ENCODE measurements at places on chromosomes 7 and 10.

- no peak for DNase-seq
These were observed 105.5 kb upstream of the CSTF2T start for GRCh38 chr10:51804866-51805265.

GRCh38 chr7:113159746-113160339, 41.5 kb upstream of the SMIM30 start:
- DNase-seq, result no peak

GRCh38 chr7:157241631-157242030, 95.2 kb upstream of the DNAJB6 start:
- no peak for DNase-seq

DNA sequence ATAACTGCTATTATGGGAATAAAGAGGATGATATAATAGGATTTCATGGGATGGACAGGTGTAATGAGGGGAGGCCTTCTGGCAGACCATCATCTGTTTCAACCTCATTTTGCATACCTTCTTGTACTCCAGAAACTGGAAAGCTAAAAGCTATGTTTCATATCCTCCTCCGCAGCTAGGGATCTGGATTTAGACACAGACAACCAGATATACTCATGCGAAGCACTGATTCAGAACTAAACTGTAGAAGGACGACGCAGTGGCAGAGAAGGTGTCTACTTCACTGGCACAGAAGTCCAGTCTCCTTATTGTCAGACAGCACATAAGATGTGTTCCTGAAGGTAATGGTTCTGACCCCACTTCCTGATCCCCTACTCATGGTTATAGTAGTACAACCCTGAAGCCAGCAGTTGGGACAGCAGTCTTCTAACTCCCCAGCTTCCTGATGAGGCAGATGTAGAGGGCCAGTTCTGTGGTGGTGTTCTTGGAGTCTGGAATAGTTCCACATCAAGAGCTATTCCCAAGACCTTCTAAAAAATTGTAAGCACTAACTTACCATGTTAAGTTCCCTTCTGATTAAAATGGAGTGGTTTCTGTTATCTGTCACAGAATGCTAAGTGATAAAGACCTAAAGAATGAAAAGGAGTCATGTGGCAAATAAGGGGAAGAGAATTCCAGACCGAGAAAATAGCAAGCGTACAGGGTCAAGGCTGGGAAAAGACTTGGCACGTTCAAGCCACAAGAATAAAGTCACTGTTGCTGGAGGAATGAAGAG, 550.3 kb downstream of the GRM8 start:
- DNase-seq, result no peak

DNA sequence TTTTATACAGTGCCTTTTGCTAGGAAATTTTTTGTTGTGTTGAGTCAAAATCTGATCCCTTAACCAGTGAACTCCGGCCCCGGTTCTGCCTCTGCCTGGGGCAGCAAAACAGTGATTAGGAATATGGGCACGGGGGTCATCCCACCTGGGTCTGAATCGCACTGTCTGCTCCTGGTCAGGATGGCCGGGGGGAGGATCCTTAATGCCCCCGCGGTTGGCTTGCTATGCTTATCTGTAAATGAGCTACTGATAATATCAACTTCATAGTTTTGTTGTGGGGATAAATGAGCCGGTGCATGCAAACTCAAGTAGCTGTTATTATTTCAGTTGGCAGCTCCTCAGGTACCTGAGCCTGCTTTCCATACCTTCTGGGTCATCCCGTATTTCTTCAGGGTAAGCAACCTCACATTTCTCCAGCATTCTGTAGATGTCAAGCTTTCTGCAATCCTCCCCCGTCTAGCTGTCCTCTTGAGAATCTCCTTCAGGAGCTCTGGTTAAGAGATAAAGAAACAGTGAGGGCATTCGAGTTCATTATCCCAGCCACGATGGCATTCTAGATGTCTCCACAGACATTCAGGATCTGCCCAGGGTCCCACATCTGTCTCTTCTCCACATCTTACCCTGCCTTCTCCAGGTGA, 592.2 kb downstream of the SDK1 start:
- DNase-seq, result no peak

DNA sequence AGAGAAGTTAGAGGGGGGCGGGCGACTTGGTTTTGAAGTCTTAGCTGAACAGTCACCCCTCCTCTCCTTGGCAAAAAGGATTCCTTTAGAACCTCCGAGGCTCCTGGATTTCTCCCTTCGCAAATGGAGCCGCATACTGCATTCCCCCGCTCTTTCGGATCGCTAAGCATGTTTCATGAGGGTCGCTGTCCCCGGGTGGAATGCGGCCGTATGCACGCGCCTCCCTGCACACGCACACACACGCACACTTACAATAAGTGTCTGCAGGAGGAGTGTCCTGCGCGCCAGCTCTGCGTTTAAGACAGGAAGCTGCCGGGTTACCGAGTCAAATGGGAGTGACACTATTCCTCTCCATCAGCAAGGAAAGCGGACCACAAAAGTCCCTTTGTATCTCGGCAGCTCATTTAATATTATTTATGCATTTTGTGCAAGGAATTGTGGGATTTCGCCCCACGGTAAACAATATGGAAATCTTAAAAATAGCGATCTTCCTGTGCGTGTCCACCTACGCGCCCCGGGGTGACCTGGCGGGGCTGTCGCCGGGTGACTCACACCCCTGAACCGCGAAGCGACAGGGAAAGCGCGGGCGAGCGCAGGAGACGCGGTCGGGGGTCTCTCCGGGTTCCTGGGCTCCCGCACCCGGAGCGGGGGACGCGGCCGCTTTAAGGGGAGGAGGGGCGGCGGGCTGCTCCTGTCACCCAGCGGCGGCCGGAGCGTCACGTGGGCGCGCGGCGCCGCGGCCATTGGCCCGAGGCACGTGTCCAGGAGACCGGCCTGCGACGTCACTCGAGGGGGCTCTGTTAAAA, 988 bp upstream of the EN2 start:
- no peak for DNase-seq

DNA sequence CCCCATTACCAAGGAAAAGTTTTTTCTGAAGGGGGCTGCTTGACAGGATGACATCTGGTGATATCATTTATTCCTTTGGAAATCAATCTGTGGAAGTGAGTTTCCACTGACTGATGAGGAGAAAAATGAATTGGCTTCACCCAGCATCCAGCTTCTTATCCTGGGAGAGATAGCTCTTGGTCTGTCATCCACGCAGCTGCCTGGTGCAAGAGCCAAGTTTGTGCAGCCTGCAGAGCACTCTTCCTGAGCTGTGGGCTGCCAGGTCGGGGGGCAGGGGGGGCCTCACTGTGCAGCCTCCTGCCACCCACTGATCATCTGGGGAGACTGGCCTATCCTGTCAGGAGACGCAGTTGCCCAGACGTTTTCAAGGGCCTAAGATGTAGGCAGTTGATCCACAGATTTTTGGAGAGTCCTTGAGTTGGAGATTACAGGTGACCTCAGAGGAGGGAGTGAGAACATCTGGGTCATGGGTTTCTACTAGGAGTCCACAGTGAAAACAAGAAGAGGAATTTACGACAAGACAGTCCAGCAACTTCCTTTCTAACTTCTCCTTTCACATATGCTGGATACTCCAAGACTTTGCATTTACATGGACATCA, 75.4 kb downstream of the EGFR start:
- DNase-seq, result no peak

All from activated T-cell treated with anti-CD3 and anti-CD28 coated beads for 24 hours (primary cell).